ENCODE measurements at places on chromosomes 12 and 14.

DNA sequence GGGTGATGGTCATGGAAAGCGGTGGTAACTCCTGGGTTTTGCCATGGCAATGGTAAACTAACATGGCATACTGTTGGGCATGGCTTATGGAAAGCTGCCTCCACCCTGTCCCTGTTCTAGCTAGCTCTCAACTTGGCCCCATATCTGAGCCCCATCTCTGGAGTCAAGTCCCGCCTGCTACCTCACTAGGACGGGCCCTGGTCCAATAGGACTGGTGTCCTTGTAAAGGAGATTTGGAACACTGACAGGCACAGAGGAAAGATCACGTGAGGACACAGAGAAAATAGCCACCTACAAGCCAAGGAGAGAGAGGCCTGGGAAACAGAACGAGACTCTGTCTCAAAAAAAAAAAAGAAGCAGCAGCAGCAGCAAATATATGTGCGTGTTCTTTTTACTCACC lies 59.8 kb downstream of the RNFT2 start:
- no peak for DNase-seq

- DNase-seq = peak; percentile 5
Measured at GRCh38 chr12:100823963-100824362, 29.4 kb downstream of the ANO4 start.

DNA sequence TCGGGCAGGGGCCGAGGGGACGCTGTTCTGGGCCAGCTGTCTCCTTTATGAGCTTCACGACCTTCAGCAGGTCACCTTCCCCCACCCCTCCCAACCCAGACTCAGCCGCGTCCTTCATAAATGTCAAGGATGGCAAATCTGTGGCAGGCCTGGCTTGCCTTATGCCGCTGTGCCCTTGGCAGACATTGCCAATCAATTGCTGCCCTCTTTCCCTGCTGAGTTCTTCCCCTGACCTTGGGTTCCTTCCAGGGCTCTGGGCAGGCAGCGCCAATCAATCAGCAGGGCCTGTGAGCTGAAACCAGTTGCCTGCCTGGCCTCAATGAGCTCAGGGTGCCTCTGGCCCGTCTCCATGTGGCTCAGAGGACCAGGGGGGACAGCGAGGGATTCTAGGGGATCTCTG lies 7.7 kb downstream of the FAM222A start:
- no peak for DNase-seq

- DNase-seq = no peak
Measured at GRCh38 chr14:66541627-66542026, 33.7 kb downstream of the GPHN start.

DNA sequence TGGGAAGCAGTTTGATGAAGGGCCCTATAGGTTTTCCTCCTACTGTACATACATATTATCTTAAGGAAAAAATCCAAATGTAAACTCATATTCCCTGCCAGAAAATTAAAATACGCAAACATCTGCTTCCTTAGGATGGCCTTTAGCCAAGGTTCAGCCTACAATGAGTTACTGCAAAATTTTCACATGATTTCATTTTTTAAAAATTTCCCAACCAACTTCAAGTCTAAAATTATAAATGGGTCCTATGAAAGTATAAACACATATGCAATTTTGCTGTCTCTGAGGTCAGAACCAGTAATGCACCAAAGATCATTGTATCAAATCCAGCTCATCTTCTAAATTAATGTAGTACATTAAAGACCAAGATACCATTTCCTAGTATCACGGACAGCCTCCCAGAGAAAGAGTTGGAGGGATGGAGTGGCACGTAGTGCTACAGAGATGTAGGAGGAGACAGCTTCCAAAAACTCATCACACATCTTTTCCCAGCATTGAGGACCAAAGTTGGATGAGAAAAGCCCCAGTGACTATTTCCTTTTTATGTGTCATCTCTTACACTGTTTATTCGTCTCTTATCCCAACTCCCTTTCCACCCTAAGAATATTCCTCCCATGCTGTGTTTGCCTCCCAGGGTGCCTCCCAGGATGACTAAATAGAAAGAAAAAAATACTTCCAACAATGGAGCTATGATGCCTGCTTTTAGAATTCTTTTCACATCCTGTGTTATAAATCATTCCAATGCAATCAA lies 92.3 kb upstream of the SLCO1C1 start:
- no peak for DNase-seq

DNA sequence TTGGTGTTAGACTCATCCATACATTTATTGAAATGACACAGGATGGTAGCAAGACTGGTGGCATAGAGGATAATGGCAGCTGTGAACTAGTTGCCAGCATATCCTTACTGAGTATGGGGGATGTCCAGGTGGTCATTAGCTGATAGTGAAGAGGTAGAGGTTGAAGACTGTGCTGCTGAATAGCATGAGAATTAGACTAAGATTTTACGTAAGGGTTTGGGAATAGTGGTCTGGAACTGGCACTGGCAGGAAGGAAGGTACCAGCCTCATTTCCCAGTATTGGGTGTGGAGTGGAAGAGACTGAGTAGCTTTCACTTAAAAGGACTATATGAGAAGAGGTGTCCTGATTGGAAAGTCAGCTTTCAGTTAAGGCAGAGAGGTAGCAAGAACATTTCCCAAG lies 6.5 kb downstream of the ERC1 start:
- no peak for DNase-seq

DNA sequence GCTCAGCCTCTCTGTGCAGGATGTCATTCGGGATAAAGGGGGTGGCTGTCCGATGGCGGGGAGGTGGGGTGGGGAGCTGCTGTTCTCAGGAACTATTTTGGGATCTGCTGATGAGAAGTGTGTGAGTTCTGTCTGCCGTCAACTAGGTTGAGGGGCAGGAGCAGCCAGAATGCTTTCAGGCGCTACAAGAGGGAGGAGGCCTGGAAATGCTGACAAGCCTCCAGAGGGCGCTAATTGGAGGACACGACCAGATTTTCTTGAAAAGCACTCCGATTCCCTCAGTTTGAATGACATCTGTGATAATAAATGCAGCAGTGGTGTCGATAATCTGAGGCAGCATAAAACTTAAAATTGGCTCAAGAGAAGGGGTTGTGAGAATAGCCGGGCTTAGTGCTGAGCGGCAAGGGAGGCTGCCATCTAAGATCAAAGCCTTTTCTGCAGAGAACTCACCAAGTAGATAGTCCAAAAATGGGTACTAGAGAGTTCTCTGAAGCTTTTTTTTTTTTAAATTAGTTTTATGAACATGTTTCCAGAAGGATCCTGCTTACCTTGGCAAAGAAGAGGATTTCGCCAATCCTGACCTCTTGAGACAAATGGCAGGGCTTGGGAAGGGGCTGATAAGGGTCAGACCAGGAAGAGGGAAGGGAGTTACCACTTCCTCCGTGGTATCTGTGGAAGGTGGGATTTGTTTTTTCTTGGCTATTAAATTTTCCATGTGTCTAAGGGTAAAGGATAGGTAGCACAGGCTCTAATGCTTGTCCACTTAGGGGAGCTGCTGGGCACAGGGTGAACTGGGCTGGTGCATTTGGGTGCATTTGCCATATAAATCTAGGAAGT lies 94.4 kb downstream of the CRACR2A start:
- peak; percentile 57 for DNase-seq

DNA sequence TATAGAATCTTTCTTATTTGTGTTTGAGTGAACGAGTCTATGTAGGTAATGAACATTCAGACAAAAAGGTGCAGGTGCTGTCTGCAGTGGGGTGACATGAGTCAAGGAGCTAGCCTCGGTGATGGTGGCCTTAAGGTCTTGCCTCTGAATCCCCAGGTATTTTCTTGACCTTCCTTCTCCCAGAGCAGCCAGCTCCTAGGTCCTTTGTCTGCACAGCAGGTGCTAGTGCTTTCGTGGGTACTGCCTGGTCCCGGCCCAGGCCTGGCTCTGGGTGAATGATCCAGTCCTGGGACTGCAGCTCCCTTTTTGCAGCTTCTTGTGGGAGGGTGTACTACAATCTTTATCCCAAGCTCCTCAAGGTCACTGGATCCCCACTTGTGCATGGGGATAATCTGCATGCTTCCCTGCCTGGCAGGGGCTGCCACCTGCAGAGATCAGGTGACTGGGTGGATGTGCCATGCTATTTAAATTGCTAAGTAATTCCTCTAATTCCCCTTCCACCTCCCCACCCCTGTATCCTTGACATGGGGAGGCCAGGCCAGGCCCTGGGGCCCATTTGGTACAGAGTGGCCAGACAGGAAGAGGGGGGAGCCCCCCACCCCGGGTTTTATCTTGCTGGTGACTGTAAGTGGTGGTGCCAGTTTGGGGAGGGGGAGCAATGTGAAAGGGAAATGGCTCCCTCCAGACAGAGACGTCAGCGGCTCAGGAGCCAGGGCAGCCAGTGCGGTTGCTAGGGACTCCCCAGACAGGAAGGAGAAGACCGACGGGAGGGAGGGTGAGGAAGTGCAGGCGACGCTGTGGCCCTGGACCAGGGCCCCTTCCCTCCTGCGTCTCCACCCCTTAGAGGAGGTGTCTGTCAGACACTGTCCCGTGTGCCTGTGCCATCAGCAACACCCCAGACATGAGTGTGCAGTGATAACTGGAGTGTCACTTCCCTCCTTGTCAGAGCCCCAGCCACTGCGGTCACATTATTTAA lies 6.7 kb downstream of the VASH1 start:
- no peak for DNase-seq

DNA sequence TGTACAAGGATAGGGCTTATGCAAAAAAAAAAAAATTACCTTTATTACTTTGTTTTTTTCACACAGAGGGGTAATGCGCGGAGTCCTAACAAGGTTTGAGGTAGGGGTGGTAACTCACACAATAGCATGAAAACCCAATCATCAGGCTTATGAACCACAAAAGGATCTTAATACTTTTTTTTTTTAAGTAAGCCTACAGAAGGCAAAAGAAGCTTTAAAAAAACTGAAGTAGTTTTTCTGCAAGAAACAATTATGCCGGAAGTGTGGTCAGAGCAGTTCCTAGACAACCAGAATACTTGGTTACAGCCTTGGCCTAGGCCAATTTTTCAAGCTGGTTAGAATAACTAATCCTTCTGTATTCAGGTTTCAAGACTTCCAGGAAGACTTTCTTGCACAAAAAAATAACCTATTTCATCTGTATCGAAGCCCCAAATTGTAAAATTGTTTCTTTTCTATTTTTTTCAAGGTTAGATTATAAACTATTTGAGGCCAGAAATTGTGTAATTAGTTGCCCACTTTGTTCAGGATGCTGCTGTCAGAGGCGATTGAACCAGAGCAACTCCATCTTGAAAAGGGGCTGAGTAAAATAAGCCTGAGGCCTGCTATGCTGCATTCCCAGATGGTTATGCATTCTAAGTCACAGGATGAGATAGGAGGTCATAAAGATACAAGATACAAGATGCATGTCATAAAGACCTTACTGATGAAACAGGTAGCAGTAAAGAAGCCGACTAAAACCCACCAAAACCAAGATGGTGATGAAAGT lies 1.8 kb upstream of the GNS start:
- DNase-seq = no peak

DNA sequence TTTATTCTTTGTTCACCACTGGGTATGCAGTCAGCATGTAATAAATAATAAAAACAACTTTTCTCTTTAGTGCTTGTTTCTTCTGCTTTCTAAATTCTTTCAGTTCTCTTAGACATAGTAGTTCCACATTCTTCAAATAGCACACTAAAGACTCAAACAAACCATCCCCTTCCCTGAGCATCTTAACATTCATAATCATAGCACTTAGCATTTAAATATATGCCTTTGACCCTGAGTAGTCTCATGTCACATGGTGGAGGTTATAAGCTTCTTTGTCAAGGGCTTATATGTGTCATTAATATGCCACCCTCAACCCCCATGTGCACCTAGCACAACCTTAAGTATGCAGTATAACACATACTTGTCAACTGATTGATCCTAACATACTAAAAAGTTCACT lies 212.7 kb downstream of the PHLDA1 start:
- peak; percentile 16 for DNase-seq

- peak; percentile 63 for DNase-seq
Measured at GRCh38 chr14:74531467-74531866, 37.9 kb downstream of the ISCA2 start.

DNA sequence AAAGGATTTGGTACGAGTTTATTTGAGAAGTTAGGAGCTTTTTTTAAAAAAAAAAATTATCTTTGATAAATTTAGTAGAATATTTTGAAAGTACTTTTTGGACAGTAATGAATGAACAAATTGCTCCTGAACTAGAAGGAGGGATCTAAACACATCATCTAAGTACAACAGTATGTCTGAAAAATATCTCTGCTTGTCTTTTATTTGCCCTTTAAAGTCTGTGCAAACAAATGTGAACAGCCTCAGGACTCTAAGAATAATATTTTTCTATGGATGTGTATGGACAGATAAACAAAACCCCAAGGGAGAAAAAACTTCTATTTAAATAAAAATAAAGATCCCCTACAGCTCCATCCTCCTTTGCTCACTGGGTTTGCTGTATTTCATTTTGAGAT lies 19.5 kb downstream of the FBXL14 start:
- no peak for DNase-seq

- no peak for DNase-seq
Measured at GRCh38 chr14:103427485-103428443, 42.5 kb downstream of the MARK3 start.

DNA sequence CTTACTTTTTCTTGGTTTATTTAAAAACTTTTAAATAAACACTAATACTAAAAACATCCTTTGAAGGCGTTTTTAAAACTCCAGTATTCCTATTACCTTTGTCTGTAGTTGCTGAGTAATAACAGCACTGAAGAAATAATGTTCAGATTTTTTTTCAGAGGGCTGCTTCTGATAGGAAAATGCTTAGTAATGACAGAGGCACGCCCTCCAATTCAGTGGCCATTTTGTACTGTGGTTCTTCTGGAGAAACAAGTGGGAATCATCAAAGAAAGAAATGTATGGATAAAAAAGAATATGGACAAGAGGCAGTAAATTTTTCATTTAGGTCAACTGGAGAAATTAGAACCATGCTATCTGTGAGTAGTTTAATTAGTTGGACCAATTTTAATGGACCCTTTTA lies 13.6 kb downstream of the VEZT start:
- DNase-seq = peak; percentile 16

DNA sequence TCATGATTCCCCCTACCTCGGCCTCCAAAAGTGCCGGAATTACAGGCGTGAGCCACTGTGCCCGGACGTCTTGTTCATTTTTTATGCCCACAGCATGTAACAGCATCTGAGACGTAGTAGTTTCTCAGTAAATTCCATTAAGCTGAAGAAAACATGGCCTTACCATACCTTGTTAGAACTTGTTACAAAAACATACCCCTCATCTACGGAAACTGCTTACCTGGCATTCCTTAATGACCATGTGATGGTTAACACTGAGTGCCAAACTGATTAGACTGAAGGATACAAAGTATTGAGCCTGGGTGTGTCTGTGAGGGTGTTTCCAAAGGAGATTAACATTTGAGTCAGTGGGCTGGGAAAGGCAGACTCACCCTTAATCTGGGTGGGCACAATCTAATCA lies 186.8 kb downstream of the CEP128 start:
- no peak for DNase-seq

GRCh38 chr14:24426912-24427536 lies 2.4 kb downstream of the CBLN3 start:
- DNase-seq = no peak

DNA sequence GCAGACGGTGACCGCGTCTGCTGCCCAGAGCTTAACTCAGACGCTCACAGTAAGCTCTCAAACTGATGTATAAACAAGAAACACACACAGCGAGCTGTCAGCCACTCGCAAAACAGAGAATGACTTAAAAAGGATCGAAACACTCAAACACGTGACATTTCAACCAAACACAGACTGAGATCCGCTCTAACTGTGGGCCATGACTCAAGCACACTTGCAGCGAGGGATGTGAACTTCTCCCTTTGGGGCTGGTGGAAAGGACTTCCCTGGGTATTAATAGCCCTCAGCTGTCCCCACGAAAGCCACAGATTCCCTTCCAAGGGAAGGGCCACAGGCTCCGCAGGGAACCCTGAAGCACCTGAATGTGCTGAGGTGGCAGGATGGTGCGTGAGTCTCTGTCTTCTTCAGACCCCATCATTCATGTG lies 29.1 kb downstream of the CCDC88C start:
- peak; percentile 63 for DNase-seq
